NCI-H1694 treated with DMSO at 0.1 percent for 48 hours (cell line): ENCODE measurements at places on chromosomes 1 and 21.
A peak's percentile ranks its signal among the peaks of the same experiment; 100 is the strongest.

- no peak for DNase-seq
Observed at GRCh38 chr1:66494482-66494881, 39.5 kb upstream of the SGIP1 start.

DNA sequence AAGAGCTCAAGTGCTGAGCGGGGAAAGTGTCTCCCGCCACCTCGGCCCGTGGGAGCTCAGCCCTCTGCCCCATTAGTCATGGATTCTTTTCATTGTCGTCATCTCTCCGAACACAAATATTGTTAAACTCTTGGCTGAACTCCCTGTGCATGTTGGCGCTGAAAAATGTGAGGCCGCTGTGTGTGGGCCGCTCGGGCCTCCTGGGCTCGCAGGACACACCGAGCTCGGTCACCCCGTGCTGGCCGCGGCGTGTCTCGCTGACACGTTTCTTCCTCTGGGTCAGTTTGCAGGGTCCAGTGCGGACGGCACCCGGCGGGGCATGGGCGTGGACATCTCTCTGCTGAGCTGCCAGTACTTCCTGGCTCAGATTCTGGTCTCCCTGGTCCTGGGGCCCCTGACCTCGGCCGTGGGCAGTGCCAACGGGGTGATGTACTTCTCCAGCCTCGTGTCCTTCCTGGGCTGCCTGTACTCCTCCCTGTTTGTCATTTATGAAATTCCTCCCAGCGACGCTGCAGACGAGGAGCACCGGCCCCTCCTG, 25.6 kb downstream of the SLC45A1 start:
- no peak for DNase-seq

- DNase-seq = peak; percentile 19
Observed at GRCh38 chr1:160993544-160994193, 27.3 kb downstream of the F11R start.

DNA sequence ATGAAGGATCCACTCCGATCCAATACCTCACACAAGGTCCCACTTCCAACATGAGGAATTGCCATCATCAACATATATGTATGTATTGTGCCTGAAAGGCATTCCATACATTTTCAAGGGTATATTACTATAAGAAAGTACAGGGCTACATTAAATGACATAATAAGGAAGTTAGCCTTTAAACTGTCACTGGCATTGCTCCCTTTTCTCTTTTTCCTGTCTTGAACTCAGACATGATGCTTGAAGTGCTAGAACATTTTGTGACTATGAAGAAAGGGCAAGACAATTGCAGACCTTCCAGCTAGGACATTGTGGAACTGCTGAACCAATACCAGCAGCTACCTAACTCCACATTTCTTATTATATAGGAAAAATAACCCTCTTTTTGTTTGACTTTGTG, 2.9 kb upstream of the TSPAN2 start:
- no peak for DNase-seq

DNA sequence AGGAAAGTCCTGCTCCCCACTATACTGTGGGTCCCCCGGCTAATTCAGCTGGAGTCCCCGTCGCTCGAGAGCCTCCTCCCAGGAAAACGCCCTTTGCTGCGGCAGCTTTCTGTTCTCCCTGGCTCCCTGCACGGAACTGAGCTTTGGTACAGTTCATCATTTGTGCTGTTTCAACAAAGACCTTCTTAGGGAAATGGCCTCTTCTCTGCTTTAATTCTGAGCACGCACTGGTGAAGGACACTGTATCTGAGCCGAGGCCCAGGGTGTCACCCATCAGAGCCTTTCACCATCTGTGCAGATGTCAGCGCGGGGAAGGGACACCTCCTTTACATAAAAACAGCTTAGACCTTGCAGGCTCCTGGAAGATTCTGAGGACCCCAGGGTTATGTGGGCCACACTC, 13.5 kb upstream of the PEX10 start:
- no peak for DNase-seq

DNA sequence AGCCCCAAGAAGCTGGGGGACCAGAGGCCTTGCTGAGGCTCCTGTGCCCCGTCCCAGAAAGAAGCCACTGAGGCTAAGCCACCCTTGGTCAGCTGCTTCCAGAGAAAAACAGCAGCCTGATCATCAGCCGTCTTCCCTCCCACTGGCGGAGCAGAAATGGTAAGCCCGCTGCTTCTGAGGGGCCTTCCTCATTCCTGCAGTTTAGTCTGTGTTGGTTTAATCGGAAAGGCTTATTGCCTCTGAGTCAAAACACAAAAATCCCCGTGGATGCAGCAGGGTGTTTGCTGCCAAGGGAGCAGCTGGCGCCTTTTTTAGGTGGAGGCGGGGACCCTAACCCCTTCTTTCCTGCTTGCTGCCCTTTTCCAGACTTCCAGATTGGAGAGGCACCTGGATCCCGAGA, 33.9 kb downstream of the SPSB1 start:
- peak; percentile 10 for DNase-seq

DNA sequence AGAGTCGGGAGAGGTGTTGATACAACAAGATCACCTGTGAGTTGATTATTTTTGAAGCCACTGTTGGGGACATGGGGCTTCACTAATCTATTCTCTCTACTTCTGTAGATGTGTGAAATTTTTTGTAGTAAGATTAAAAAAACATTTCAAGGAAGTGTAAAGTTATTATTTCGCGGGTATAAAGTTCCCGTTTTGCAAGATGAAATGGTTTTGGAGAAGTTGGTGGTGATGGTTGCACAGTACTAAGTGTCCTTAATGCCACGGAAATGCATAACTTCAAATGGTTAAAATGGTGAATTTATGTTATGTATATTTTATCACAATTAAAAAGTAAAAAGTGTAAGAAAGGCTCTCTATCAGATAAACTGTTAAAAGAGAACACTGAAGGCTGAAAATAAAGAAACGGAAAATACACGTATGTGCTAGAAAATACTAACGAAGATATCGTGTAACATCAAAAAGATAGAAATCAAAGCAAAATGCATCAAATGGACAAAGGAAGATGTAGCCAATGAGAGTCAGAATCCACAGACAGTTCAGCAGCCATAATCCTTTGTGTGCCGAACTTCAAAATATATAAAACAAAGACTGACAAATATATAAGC, 2.9 kb upstream of the ITGB2 start:
- DNase-seq = no peak

DNA sequence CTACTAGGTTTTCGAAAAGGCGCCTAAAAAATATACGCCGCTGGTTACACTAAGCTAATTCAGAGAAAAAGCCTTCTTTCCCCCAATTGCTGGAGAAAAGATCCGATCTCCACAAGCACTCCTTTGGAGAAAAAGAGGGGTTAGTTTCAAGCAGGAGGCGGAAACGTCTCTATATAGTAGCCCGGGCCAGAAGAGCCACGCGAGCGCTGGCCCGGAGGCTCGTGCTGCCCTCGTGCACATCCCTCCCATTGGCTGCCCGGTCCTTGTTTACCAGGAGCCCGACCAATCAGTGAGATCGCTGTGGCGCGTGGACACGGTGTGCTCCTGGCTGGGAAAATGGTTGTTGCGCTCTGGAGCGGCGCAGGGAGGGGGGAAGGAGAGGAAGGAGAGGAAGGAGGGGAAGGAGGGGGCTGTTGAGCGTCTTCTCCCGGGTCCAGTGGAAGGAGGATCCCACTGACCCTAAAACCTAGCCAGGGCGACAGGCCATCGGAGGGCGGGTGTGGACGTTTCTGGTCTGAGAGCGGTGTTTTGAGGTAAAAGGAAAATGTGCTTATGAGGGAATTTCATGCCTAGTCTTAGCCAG, at the start of gene TXNIP:
TSS of gene TXNIP (minus strand) at position 147 of the 583 bp plus-strand sequence. CDS start 313 bp downstream, outside the sequence.
- DNase-seq = peak; percentile 97

DNA sequence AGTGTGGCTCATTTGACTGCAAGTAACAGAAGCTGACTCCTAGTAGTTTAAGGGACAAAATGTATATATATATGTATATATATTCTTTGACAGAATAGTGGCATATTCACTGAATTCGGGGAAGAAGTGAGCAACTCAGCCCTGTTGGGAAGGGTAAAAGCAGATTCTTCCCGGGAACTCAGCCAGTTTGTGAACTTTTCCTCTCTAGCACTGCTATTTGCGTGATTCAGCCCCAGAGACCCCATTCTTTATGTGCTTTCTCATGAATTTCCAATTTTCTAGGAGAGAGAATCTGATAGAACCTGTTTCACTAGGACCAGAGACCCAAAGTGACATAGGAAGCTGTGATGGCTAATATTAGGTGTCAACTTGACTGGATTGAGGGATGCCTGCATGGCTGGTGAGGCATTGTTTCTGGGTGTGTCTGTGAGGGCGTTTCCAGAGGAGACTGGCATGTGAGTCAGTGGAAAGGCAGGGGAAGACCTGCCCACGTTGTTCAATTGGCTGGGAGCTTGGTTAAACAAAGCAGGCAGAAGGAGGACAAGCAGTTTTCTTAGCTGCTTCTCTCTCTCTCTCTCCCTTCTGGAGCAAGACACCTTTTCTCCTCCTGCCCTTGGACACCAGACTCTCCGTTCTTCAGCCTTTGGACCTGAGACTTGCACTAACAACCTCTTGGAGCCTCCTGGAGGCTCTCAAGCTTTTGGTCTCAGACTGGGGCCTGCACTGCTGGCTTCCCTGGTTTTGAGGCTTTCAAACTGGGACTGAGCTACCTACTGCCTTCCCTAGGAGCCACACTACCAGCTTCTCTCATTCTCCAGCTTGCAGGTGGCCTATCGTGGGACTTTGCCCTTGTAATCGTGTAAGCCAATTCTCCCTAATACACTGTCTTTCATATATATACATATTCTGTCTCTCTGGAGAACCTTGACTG, 93.4 kb upstream of the KCNK1 start:
- DNase-seq = no peak

DNA sequence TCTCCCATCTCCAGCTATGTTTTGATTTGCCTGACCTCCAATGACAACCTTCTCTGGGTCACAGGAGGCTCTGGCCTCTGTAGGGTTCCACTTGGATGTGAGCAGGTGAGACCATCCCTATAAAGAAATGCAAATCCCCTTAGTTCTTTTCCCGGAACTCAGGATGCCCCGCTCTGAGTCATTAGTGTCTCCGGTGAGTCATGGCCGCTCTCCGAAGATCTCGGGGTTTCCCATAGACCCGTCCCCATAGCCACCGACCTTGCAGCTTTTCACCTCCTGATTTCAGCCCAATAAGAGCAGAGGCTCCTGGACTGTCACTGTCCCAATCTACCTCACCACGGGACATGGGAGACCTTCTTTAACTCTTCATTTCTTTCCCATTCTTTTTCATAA, 98.2 kb downstream of the PGBD5 start:
- no peak for DNase-seq

DNA sequence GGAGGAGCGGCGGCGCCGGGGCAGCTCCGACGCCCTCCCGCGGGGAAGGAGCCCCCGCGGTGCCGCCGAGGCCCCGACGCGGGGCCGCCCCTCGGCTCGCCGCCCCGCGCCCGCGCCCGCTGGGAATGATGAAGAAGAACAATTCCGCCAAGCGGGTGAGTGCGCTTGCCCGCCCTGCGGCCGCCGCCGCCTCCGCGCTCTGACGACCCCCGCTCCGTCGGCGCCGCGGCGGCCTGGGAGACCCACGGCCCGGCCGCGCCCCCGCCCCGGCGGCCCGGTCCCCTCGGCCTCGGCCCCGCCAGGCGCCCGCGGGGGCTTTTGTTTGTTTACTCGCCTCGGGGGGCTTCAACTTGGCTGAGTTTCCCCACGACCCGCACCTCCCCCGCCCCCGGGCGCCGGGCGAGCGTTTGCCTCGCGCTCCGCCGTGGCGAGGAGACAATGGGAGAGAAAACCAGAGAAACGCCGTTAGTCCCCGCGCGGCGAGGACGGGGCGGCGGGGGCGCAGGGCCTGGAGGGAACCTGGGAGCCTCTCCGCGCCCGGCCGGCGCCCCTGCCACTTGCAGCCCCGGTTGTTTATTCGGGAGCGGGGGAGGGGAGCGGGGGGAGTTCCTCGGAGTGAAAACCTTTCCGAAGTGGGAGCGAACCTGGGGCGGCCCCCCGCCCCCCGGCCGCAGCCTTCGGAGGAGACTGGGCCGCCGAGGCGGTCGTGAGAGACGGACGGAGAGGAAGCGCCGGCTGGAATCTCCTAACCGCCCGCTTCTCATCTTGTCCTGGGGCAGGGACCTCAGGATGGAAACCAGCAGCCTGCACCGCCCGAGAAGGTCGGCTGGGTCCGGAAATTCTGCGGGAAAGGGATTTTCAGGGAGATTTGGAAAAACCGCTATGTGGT, 661 bp downstream of the PLEKHO1 start:
- no peak for DNase-seq

GRCh38 chr1:241706967-241707366, 54.9 kb downstream of the WDR64 start:
- DNase-seq = no peak

DNA sequence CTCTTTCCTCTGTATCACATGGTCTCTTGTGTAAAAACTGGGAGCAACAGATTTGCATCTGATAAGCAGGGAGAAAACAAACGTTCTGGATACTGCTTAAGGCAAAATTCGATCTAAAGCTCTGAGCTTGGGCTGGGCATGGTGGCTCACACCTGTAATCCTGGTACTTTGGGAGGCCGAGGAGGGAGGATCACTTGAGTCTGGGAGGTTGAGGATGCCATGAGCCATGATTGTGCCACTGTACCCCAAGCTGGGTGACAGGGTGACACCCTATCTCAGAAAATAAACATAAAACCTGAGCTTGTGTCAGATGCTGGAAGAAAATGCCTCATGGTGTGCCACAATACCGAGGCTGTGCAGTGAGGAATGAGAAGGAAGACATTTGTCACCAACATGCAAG, 73.9 kb downstream of the SCCPDH start:
- DNase-seq = no peak

DNA sequence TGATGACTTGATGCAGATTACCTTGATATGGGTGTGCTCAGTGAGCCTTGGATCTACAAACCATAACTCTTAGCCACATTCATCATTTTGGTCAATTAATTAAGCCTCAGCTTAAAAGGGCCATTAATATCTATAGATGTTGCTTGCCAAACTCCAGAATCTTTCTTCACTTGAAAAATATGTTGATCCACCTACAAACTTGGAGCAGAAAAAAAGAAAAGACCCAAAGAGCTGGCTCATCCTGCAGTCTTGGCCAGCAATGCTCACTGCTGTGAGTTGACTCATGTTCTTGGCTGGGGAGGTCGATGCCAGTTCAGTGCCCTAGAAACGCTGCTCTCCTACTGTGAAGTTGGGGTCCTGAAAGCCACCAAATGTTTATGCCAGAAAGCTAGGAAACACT, 75.4 kb downstream of the DPT start:
- no peak for DNase-seq

GRCh38 chr1:234505769-234506102, 26.8 kb upstream of the TARBP1 start:
- DNase-seq = no peak

DNA sequence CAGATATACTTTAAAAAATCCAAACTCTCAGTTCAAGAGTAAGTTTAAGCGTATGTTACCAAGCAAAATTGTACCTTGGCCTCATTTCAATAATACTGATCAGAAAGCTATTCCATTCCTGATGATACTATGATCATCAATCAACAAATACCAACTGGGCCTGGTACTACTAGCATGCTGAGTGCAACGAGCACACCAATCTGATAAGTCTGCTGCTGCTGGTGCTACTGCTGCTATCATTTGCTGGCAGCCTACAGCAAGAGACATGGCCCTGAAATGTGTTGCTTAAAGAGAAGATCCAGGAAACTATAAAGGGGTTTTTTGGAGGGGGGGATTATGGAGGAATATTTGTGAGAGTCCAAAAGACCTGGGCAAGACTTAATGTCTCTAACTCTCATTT, 39.7 kb downstream of the NME7 start:
- DNase-seq = no peak
